Endothelial cell (in vitro differentiated cells): ENCODE measurements at places on chromosomes 12 and 14.

DNA sequence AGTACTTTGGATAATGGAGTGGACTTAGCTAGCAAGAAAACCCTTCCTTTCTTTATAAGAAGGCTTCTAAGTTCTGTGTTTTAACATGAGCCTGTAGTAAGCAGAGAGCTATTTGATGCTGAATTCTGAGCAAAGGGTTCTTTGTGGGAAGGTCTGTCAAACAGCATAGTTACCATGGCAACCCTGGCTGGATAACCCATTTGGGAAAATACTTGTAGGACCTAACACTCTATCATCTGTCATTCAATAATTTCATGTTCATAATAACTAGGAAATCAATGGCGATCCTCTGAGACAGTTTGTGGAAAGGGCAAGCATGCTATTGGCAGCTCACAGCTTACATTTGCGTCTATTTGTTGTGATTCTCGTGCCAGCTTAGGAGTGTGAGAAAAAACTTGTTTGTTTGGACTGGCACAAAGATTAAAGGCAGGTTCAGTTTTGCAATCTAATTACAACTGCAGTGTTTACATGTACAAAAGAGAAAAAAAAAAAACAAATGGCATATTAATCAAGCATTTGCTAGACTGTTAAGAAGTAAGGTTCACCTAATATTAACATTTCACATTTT, 219.2 kb downstream of the PDZRN4 start:
- DNase-seq = no peak

- DNase-seq = no peak
Observed at GRCh38 chr12:116977465-116978380, 67.0 kb downstream of the FBXW8 start.

GRCh38 chr14:31204593-31205534, 2.7 kb downstream of the HECTD1 start:
- DNase-seq = no peak

- no peak for DNase-seq
Observed at GRCh38 chr12:104538891-104539462, 82.2 kb downstream of the CHST11 start.
